Neural progenitor cell (in vitro differentiated cells): ENCODE measurements at places on chromosomes 7 and 10. TPM values are rescaled to one million over a fixed set of nuclear protein-coding genes. Genes with fewer than 3 reads are reported as not detected.

The AGAP3 gene
- 38.9 and 73.0 TPM in 2 replicates for total RNA-seq

The WNT2 gene
- not detected in 2 replicates for total RNA-seq

The WASL gene
- 21.4 and 30.4 TPM in 2 replicates for total RNA-seq

The PAPOLB gene
- 0.06 TPM in 1 of 2 replicates, not detected in the other for total RNA-seq

DNA sequence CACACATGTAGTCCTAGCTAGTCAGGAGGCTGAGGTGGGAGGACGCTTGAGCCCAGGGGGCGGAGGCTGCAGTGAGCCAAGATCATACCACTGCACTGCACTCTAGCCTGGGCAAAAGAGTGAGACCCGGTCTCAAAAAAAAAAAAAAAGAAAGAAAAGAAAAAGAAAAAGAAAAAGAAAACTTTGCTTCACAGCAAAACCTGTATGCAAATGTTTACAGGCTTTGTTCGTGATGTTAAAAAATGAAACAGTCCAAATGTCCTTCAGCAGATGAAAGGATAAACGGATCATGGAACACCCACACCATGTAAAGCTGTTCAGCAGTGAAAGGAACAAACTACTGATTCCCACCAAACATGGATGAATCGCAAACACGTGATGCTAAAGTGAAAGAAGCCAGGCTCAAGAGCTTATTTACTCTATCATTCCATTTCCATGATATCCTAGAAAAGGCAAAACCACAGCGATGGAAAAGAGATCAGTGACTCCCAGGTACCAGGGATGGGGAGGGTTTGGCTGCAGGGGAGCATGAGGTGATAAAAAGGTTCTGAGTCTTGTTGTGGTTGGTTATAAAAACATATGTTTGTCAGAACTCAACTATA, 15.1 kb downstream of the LRRC20 start:
- H3K4me1 ChIP-seq: peaks cover 8% of the 10 kb centered on the region
- H3K36me3 ChIP-seq: no peaks in the 10 kb centered on the region
- no peak overlapping the region for H3K4me3 ChIP-seq
- no peaks in the 10 kb centered on the region for H3K27me3 ChIP-seq
- no peak for DNase-seq
- H3K27ac ChIP-seq: no peak overlapping the region

DNA sequence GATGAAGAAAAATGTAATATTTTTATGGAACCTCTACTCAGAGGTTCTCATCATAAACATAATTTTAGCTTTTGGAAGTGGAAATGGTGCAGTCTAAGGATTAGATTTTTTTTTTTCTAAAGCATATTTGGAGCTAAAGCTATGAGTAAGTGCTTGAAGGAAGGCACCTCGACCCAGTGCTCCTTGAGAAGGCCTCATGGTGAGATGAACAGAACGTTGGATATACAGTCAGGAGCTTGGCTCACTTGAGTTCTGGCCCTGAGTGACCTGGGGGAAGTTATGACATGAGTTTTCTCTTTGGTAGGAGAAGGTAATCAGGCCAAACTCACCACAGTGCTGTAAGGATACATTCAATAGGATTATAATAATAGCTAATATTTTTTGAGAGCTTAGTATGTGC, 163.3 kb downstream of the JCAD start:
- H3K36me3 ChIP-seq: no peaks in the 10 kb centered on the region
- peaks cover 4% of the 10 kb centered on the region for H3K4me1 ChIP-seq
- no peak for DNase-seq
- H3K4me3 ChIP-seq: no peak overlapping the region
- H3K27ac ChIP-seq: no peak overlapping the region

DNA sequence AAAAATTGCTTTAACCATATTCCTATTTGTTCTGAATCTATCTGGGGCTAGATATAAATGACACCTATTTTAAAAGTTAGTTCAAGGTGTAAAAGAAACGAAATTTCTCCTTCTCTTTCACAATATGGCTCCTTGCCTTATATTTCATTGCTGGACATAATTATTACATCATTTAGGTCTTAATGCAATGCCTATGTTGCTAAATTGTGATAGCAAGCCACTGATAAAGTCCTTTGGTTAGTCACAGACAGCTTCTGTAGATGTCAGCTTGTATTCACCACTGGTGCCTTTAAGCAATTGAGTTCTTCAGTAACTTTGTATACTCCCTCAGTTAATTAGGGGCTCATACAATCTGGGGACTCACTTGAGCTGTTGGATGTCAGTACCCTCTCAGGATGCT, 1236.6 kb downstream of the GATA3 start:
- H3K4me1 ChIP-seq: no peaks in the 10 kb centered on the region
- no peaks in the 10 kb centered on the region for H3K36me3 ChIP-seq
- no peak overlapping the region for H3K4me3 ChIP-seq
- DNase-seq: no peak

DNA sequence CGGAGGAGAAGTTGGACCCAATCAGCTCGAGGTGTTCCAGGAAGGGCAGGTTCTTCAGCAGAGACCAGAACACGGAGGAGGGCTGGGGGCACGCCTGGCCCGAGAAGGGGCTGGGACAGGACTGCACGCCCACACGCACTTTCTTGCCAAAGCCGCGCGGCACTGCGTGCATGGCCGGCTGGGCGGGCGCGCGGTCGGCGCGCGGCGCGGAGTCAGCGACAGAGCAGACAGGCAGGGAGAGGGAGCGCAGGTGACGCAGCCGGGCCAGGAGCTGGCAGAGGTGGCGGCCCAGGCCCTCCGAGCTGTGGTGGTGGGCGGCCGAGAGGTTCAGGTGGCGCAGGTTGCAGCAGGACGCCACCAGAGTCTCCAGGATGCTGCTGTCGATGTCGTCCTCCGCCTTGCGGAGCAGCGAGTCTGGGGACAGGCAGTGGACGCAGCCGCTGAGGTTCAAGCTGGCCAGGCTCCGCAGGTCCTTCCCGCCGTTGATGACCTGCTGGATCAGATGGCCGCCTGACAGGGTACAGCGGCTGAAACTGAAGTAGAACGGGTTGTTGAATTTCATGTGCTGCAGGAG, 77.2 kb upstream of the TNRC18 start:
- no peak overlapping the region for H3K4me3 ChIP-seq
- H3K27me3 ChIP-seq: no peaks in the 10 kb centered on the region
- DNase-seq: no peak
- no peaks in the 10 kb centered on the region for H3K36me3 ChIP-seq
- no peaks in the 10 kb centered on the region for H3K4me1 ChIP-seq

- peaks cover 9% of the 10 kb centered on the region for H3K4me1 ChIP-seq
- H3K27me3 ChIP-seq: no peaks in the 10 kb centered on the region
- no peaks in the 10 kb centered on the region for H3K36me3 ChIP-seq
Observed at GRCh38 chr10:72808001-72808400, 85.5 kb upstream of the OIT3 start.

- DNase-seq: no peak
- no peak overlapping the region for H3K4me3 ChIP-seq
- no peaks in the 10 kb centered on the region for H3K4me1 ChIP-seq
- H3K36me3 ChIP-seq: no peaks in the 10 kb centered on the region
- no peak overlapping the region for H3K27ac ChIP-seq
- H3K27me3 ChIP-seq: no peaks in the 10 kb centered on the region
Observed at GRCh38 chr10:36533316-36533715, 592.1 kb upstream of the ANKRD30A start.

DNA sequence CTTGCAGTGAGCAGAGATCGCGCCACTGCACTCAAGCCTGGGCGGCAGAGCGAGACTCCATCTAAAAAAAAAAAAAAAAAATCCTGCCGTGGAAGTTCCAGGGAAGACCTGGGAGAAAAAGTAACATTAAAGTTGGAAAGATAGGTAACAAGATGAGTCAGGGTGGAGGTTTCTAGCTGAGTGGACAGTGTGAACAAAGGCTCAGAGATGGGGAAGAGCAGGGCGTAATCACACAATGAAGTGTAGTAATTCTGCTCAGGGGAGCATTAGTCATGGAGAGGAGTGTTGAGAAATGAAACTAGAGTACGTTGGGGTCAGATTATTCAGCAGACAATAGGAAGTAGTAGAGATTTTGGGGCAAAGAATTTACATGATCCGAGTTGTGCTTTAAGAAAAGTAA, 21.6 kb upstream of the WASL start:
- no peaks in the 10 kb centered on the region for H3K27me3 ChIP-seq
- no peaks in the 10 kb centered on the region for H3K36me3 ChIP-seq
- no peak overlapping the region for H3K27ac ChIP-seq
- H3K4me1 ChIP-seq: no peaks in the 10 kb centered on the region
- no peak overlapping the region for H3K4me3 ChIP-seq

GRCh38 chr7:45924283-45924682, 3.2 kb upstream of the IGFBP3 start:
- H3K27ac ChIP-seq: no peak overlapping the region
- no peaks in the 10 kb centered on the region for H3K36me3 ChIP-seq
- peaks cover 20% of the 10 kb centered on the region for H3K4me1 ChIP-seq

GRCh38 chr10:14945108-14945507, 8.8 kb downstream of the DCLRE1C start:
- no peaks in the 10 kb centered on the region for H3K36me3 ChIP-seq
- no peak overlapping the region for H3K4me3 ChIP-seq
- no peaks in the 10 kb centered on the region for H3K27me3 ChIP-seq
- no peak overlapping the region for H3K27ac ChIP-seq
- no peaks in the 10 kb centered on the region for H3K4me1 ChIP-seq
- DNase-seq: no peak
